H9 (cell line): ENCODE measurements at places on chromosomes 3 and 15.
A peak's percentile ranks its signal among the peaks of the same experiment; 100 is the strongest.

DNA sequence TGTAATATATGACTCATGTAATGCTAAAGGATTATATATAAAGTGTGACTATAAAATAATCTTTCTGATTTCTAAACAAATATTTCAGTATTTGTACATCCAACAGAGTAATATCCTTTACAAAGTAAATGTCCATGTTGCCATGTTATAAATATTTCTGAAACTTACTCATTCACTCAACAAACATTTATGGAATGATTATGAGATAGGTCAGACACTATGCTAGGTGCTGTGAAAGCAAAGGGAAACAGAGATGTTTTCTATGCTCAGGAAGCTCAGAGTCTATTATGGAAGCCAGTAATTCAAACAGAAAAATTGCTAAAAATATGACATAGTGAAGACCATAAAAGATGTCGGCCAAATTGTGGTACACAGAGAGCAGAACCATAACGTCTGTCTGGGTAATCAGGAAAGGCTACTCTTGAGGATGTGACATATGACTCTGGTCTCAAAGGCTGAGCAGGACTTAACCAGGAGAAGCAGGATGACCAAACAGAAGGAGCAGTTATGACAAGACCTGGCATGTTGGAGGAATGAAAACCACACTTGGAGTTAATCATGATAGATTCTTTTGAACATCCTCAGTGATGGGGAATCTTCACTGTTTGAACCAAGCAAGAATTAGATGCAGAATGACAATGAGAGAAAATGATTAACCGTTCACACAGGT, 39.0 kb upstream of the MYO5C start:
- DNase-seq = no peak

GRCh38 chr3:36155515-36155914, 224.8 kb upstream of the STAC start:
- no peak for DNase-seq

GRCh38 chr3:31025541-31025940, 131.1 kb upstream of the GADL1 start:
- no peak for DNase-seq

GRCh38 chr3:32202496-32202895, 36.0 kb upstream of the CMTM8 start:
- DNase-seq = no peak

GRCh38 chr15:98069256-98069655, 108.8 kb downstream of the ARRDC4 start:
- DNase-seq = no peak

- DNase-seq = no peak
These were observed at the start of gene GNB5 for GRCh38 chr15:52191207-52191606. Gene GNB5, minus strand, starts transcription at chr15:52191392. Its CDS starts 6,716 bp downstream, at chr15:52184676.

DNA sequence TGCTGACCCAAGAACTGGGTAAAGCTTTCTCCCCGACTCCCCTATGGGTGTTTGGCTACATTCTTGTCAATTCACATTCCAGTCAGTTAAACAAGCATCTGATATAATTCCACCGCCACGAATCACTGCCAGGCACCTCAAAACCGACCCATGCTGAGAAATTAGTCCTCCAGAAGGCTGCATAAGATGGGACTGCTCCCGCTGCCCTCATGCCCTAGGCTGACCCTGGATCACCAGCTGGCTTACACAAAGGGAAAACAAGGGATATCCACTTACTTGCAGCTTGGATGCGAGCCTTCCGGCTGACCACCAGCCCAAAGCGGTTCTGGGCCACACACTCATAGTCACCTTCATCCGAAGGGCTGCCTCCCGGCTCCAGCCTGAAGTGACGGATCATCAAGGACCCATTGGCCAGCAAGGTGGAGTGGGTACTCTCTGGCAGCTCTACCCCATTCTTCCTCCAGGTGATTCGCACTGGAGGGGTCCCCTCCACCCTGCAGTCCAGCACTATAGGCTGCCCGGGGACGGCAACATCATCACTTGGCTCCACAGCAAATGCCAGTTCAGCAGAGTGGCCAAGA, 2.9 kb downstream of the IGDCC3 start:
- peak; percentile 24 for DNase-seq

DNA sequence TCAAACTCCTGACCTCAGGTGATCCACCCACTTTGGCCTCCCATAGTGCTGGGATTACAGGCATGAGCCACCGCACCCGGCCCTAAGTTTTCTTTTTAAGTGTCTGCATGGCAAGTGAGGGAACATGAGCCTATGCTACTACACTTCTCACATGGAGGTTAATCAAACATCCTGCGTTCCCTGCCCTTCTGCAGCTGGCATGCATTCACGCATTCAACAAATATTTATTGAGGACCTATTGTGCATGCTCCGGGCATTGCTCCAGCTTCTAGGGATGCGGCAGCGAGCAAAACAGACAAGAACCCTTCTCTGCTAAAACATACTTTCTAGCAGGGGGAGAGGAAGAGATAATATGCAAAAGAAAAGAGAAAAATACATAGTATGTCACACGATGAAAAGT, 42.6 kb upstream of the ACKR4 start:
- no peak for DNase-seq

DNA sequence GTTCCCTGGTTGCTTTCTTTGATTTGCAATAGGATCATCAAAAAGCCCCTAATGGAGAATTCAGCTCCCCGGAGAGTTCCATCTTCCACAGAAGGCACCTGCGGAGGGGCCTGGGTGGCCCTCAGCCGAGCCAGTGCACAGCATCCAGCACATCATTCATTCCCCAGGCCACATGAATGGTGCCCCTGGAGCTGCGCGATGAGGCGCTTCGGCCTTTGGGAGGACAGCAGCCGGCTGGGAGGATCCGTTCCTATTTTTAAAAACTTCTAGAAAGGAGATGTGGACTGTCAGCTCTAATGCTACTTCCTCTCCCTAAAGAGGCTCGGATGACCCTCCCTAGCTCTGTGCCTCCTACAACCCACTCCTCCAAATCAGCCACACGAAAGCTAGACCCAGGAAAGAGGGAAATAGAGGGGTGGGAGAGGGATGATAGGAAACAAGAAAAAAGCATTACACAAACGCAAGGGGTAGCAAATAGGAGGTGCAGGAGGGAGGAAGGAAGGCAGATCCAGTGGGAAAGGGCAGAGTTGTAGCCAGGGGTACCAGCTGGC, 20.3 kb downstream of the EHD4 start:
- no peak for DNase-seq

DNA sequence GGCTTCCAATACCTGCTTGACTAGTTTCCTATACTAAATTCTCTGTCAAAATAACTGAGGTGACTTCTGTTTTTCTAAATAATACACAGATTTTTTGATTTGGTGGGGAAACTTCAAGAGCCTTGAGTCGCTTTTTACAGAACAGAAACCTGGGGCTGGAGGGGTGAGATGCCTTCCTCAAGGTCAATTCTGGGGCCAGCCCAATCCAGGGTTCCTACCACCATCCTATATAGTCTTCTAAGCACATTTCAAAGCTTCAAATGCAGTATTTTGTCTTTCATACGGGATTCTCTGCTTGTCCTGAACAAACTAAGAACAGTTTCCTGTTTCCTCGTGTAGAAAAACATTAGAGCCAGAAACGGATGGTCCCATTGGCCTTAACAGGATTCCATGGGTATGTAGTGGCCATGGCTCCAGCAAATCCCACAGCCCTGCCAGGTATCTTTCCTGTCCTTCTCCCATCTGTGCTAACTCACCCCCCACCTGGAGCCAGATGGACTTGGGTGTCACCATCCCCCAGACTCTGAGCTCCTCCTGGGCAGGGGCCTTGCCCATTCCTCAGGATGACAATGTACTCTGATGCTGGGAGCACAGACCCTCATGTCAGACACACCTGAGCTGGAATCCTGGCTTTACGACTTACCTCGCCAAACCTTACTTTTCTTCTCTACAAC, 146.9 kb downstream of the KLF13 start:
- DNase-seq = no peak
